ENCODE measurements at places on chromosomes 16 and 17.
A peak's percentile ranks its signal among the peaks of the same experiment; 100 is the strongest.

GRCh38 chr17:76053246-76054111 lies 18.8 kb downstream of the SRP68 start:
- no peak for DNase-seq

GRCh38 chr17:73371285-73371684 lies 59.5 kb upstream of the CDC42EP4 start:
- DNase-seq, result no peak

DNA sequence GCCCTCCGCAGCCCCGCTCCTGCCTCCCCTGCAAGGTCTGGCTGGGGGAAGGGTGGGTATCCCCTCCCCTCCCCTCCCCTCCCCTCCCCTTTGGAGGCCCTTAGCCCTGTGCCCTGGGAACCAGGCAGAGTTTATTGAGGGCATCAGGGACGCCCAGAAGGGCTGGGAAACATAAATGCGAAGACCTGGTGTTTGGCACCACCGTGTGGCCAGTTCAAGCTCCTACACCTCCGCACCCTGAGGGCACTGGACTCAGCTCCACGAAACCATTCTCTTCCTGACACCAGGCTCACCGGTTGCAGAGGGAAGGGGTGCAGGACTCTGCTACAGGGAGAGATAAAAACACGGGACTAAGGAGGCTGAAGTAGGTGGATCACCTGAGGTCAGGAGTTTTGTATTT lies 1.0 kb upstream of the AIPL1 start:
- DNase-seq, result no peak

- no peak for DNase-seq
These were observed 81.5 kb upstream of the TNRC6C start for GRCh38 chr17:77877036-77877435.

DNA sequence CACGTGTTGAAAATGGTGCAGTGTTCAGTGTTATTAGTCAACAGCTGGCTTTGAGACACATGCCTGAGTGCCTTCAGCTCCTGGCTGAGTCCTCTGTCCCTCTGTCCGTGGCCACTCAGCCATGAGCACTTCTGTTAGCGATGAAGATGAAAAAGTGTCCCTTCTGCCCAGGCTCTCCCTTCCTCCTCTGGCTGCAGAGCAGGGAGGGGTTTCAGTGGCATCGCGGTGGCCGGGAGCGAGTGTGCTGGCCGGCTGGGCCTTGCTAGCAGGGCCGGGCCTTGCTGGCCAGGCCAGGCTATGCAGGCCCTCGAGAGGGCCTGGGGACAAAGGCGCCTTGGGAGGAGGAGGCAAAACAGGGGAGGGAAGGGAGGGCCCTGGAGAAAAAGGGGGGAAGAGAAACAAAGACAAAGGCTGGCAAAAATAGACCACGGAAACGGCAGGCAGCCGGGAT lies 47.7 kb downstream of the CMIP start:
- DNase-seq, result no peak

DNA sequence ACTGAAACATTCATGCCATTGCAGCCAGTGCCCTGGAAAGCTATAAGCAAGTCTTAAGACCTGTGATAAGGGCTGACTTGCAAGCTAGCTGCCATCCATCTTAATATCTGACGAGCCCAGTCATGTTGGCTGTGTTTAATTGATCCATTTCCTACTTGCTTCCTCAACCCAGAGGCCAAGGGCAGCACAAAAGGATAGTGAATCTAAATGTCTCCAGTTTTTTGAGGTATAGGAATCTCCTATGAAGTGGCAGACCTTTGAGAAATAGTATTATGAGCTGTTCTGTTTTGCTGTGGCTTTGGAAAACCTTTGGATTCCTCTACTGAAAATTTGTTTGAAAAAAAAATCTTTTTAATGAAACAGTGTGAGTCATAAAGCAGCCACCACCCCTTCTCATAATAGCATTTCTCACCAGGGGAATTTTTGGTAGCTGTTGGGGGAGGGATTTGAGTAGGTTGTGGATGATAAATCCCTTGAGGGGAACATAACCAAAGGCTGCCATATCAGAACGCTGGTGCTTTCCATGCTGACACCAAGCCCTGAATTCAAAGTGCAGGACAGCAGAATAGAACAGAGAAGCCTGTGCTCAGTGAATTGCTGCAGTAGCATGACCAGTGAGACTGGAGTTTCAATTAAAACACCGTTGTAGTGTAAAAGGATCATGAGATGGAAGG lies 12.9 kb downstream of the ZNRF1 start:
- no peak for DNase-seq

GRCh38 chr17:28133562-28133970 lies 91.1 kb downstream of the NLK start:
- DNase-seq, result no peak

- DNase-seq, result no peak
These were observed 27.4 kb downstream of the IQCK start for GRCh38 chr16:19745286-19746010.

- DNase-seq, result no peak
These were observed at the start of gene MT1B for GRCh38 chr16:56651586-56651985. Gene MT1B, plus strand, starts transcription at chr16:56651886. Its CDS starts 68 bp downstream, at chr16:56651954.

DNA sequence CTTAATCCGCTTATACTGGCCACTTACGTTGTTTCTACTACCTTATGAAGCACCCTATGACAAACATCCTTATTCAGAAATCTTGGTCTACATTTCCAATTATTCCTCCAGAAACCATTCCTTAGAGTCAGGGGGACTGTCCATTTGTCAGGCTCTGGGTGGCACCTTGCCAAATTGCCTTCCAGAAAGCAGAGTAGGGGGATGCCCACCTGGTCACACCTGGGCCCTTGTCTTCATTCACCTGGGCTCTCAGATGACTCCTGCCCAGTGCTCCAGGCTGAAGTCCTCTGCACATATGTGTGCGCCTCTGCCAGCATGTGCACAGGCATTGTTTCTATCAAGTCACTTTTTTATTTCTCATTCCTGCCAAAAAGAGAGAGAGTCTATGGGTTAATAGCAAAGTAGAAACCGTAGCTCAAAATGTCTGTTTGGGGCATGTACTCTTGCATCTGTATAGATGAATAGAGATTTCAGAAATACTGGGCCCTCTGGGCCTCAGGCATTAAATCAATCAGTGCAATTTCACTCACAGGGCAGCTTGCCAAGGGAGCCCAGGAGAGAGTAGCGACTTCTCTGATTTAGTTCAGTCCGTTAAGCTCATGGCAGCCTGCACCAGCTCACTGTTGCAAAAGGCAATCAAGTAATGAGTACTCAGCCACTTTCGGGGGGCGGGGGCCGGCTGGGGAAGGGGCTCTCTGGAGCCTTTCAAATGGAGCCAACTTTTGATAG lies 104.7 kb downstream of the SOCS1 start:
- no peak for DNase-seq

GRCh38 chr17:2195729-2196128 lies 107.9 kb downstream of the SMG6 start:
- no peak for DNase-seq

- DNase-seq, result no peak
These were observed 79.8 kb upstream of the TBC1D3K start for GRCh38 chr17:37844158-37844976.

GRCh38 chr16:82031116-82032084 lies 3.7 kb upstream of the HSD17B2 start:
- peak; percentile 50 for DNase-seq

DNA sequence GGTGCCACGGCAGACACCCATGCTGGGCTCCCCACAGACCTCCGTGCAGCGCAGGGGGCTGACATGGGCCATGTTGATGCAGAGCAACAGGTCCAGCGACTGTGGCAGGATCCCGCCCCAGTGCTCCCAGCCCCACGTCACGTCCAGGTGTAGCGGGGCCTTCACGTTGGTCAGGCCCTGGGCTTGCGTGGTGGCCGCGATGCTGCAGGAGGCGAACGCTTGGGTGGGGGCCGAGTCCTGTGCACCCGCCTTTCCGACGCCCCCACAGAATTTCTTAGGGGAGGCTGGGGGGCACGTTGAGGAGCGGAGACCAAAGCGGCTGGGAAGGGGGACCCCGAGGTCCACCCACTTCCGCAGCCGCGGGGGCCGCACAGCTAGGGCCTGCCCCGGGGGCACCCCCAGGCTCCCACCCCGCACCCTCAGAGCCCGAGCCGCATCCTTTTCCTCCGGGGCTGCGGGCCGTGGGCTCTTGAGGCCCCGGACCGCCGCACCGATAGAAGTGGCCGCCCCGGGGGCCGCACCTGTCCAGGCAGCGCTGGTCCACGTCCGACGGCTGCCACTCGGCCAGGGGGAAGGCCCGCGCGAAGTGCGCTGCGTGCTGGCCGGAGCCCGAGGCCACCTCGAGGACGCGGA lies 416 bp downstream of the METTL26 start:
- DNase-seq, result no peak

DNA sequence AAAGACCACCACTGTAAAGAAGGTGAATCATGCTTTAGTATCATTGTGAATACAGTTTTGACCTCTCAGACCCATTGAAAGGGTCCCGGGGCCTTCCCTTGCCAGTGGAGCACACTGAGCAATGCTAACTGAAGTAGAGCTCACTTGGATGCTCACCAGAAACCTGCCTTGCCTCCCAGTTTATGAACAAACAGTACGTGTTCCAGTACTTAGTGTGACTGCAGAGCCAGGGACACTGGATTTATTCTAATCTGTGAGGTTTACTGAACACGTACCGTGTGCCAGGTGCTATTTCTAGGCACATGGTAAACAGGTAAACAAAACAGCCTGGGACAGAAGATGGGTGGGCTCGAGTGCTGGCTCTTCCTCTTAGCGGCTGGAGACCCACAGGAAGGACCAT lies 79.6 kb downstream of the FOXL1 start:
- DNase-seq, result no peak

DNA sequence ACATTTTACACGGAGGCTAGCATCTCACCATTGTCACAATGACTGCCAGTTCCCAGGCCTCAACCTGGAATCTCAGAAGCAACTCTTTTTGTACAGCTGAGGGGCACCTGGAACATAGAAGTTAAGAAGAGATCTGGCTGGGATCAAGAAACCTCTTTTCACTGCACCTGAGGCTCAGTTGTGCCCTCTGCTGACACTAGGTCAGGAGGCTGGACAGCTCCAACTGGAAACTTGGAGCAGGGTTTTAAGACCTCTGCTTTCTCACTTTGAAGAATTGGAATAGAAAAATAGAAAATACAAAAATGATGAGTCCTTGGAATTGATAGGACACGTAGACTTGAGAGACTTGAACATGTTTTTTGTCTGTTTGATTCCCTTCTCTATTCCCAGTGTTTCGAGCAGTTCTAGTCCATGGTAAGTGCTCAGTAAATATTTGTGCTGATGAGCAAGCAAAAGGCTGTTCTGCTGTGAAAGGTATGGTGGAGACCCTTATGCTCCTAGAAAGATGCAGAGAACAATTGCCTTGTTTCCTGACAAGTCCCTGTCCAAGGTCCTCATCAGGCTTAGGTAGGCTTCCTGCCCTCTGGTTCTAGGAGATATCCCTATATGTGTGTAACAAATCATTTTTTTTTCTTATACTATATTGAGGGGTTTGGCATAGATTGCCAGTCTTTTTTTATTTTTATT lies 13.6 kb upstream of the PPM1D start:
- DNase-seq, result no peak

GRCh38 chr16:2779978-2780898 lies 3.2 kb upstream of the ELOB start:
- no peak for DNase-seq

DNA sequence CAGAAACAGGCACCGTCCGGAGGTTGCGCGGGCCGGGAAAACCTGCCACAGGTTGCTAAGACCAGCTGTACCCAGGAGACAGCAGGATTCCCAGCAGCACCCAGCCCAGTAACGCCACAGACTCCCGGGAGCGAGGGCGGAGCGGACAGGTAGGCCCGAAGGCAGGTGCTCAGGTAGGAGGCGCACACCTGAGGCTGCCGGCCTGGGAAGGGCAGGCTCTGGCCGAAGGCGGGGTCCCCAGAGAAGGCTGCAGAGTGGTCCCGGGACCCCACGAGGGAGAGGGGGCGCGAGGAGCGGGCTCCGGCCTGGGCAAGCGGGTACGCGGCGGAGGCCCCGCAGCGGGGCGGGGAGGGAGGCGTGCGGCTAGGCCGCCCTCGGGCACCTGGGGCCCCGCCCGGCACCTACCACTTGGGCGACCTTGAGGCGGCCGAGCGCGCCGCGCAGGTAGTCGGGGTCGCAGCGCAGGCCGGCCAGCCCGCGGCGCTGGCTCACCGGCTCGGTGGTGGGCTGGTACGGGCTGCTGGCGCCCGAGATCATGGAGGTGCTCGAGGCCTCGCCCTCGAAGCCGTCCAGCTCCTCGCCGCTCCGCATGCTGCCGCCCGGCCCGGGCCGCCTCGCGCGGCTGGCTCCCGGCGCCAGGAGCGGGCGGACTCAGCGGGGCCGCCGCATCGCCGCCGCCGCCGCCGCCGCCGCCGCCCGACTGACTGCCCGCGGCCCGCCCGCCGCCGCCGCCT lies 441 bp downstream of the CMTM4 start:
- DNase-seq, result peak; percentile 31

DNA sequence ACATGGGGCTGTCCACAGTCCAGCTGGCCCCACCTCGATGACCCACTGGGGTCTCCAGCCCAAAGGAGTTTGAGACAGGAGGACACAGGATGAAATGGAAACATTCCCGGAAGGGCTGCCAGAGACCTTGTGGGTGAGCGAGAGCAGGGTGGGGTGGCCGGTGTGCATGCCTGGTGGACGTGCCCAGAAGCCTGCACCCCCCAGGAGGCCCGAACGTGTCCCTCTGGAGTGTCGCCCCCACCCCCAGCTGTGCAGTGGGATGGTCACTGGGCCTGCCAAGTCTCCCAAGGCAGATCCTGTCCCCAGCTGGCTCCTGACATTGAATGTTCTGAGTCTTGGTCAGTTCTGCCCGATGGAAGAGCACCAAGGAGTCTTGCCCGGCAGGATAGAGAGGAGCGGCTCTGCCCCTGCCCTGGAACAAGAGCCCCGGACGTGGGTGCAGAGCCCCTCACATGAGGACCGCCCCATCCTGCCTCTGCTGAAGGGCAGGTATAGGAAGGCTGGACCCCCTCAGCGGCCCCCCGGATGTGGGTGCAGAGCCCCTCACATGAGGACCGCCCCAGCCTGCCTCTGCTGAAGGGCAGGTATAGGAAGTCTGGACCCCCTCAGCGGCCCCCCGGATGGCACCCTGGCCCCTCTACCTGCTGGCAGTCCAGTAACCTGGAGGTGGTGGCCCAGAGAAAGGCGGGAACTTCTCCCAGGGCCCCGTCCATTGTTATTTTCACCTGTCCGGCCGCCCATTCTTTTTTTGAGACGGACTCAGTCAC lies 3.1 kb upstream of the CAPN15 start:
- DNase-seq, result no peak

- no peak for DNase-seq
These were observed 143.9 kb downstream of the CCDC182 start for GRCh38 chr17:57601143-57601735.

GRCh38 chr17:8032442-8032841 lies 6.4 kb upstream of the ALOX15B start:
- no peak for DNase-seq

DNA sequence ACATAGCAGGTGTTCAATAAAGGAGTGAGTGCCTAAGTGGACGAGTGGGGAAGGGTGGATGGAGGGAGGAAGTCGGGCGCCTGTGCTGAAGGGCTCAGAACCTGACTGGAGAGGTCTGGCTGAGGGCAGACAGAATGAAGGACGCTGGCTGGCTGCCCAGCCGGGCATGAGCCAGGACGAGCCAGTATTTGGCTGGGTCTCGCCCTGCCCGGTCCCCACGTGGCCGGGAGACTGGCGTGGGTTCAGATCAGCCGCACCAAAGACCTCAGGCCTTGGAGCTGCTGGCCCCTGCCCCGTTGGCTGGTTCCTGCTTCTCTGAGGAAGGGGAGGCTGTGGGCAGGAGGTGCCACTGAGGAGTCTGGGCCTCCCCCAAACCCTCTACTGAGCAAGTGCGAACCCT lies 79.8 kb downstream of the ENGASE start:
- no peak for DNase-seq

- DNase-seq, result no peak
These were observed 20.5 kb upstream of the PABPN1L start for GRCh38 chr16:88886845-88887521.

GRCh38 chr17:51700011-51700760 lies 439.8 kb downstream of the UTP18 start:
- DNase-seq, result no peak

GRCh38 chr16:85569615-85570212 lies 43.4 kb upstream of the GSE1 start:
- peak; percentile 79 for DNase-seq

Measured in DMS153 (cell line).